ENCODE measurements at places on chromosomes 6 and 20. TPM values are rescaled to one million over a fixed set of nuclear protein-coding genes. Genes with fewer than 3 reads are reported as not detected.
A peak's percentile ranks its signal among the peaks of the same experiment; 100 is the strongest.

MMP24 gene
- total RNA-seq, result 0.76 TPM

SERPINB6 gene
- total RNA-seq, result 77.7 TPM

FAM209B gene
- total RNA-seq, result not detected

TGM3 gene
- total RNA-seq, result not detected

FAXC gene
- total RNA-seq, result 5.3 TPM

MEI4 gene
- total RNA-seq, result 0.27 TPM

NRSN1 gene
- not detected for total RNA-seq

HLA-DMB gene
- total RNA-seq, result 1.0 TPM

PRSS35 gene
- total RNA-seq, result 36.2 TPM

CD83 gene
- 3.9 TPM for total RNA-seq

- no peak overlapping the region for H3K4me3 ChIP-seq
- no peak for DNase-seq
- no peaks in the 10 kb centered on the region for H3K27me3 ChIP-seq
- H3K27ac ChIP-seq, result no peak overlapping the region
- no peaks in the 10 kb centered on the region for H3K4me1 ChIP-seq
- no peaks in the 10 kb centered on the region for H3K36me3 ChIP-seq
Observed at GRCh38 chr6:121188356-121188755, 145.9 kb downstream of the TBC1D32 start.

GRCh38 chr20:18164356-18164755 lies 26.7 kb downstream of the KAT14 start:
- peaks cover 4% of the 10 kb centered on the region for H3K4me1 ChIP-seq
- no peak overlapping the region for H3K4me3 ChIP-seq
- no peak for DNase-seq
- H3K36me3 ChIP-seq, result peaks cover 5% of the 10 kb centered on the region

GRCh38 chr6:160678744-160679401 lies 14.8 kb upstream of the LPA start:
- DNase-seq, result peak; percentile 27
- H3K36me3 ChIP-seq, result no peaks in the 10 kb centered on the region
- no peaks in the 10 kb centered on the region for H3K27me3 ChIP-seq
- no peak overlapping the region for H3K27ac ChIP-seq

DNA sequence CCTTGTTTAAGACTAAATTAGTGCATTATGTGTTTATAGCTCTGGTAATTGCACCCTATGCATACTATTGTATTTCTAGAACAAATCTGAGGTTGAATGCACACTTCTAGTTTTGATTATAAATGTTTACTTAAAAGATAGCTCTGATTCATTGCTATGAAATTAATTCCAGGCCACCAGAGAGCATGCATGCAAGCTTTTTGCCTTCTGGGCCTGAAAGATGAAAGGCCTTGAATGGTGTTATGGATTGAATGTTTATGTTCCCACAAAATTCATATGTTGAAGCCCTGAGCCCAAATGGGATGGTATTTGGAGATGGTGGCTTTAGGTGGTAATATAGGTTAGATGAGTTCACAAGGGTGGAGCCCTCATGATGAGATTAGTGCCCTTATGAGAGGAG lies 695.0 kb upstream of the MAP3K7 start:
- H3K36me3 ChIP-seq, result no peaks in the 10 kb centered on the region
- H3K4me1 ChIP-seq, result no peaks in the 10 kb centered on the region
- no peak for DNase-seq
- no peak overlapping the region for H3K4me3 ChIP-seq
- no peaks in the 10 kb centered on the region for H3K27me3 ChIP-seq

DNA sequence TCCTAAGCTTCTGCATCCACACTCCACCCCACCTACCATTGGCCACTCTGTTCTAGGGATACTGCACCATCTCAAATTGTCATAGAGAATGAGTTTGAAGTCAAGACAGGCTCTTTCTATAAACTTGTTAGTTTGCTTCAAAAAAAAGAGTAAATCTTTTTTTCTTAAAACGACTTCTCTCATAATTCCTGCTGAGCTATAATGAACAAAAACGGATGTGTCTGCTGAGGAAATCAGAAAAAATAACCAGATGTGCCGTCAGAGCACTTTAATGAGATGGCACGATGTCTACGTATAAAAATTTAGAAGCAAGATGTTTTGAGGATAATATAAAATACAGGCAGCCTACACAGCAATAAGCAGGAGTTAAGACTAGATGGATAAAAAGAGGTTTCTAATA lies 24.0 kb upstream of the DDO start:
- no peaks in the 10 kb centered on the region for H3K36me3 ChIP-seq
- no peak overlapping the region for H3K27ac ChIP-seq

GRCh38 chr6:13662651-13663334 lies 47.7 kb downstream of the NOL7 start:
- no peaks in the 10 kb centered on the region for H3K36me3 ChIP-seq
- no peaks in the 10 kb centered on the region for H3K4me1 ChIP-seq
- DNase-seq, result no peak
- H3K27ac ChIP-seq, result no peak overlapping the region

- peaks cover 27% of the 10 kb centered on the region for H3K27me3 ChIP-seq
- H3K36me3 ChIP-seq, result no peaks in the 10 kb centered on the region
- no peak for DNase-seq
- no peak overlapping the region for H3K4me3 ChIP-seq
- no peaks in the 10 kb centered on the region for H3K4me1 ChIP-seq
- no peak overlapping the region for H3K27ac ChIP-seq
Observed at GRCh38 chr20:21534453-21534852, 20.6 kb upstream of the NKX2-2 start.

DNA sequence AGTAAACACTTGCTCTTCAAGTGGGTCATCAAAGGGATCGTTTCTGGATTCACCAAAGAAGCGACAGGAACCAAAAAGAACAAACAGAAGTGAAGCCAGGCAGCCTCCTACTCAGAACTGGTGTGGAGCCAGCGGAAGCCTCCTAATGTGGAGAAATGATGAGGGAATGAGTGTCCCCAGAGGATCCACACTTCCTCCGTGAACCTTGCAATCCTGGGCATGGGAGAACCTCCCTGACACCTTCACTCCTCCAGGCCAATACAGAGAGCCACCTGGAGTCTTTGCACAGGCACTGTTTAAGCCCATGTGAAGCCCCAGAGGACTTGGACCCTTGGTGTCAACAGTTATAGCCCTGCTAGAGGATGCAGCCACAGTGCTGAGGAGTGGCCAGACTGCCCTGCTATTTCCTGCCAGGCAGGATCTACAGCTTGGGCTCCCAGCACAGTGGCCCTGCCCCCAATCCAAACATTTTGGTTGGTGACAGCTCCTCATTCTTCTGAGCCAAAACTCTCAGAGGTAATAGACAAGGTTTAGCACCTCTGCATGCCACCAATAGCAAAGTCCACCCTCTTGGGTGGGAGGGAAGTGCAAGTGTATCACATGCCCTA lies 23.2 kb upstream of the SERINC1 start:
- no peaks in the 10 kb centered on the region for H3K36me3 ChIP-seq
- no peaks in the 10 kb centered on the region for H3K27me3 ChIP-seq
- H3K4me3 ChIP-seq, result no peak overlapping the region

GRCh38 chr20:684676-685319 lies 9.2 kb upstream of the SCRT2 start:
- no peaks in the 10 kb centered on the region for H3K4me1 ChIP-seq
- no peak overlapping the region for H3K27ac ChIP-seq
- peaks cover 34% of the 10 kb centered on the region for H3K27me3 ChIP-seq
- no peaks in the 10 kb centered on the region for H3K36me3 ChIP-seq

- H3K4me3 ChIP-seq, result peak within 1 kb of the TSS; percentile 98
- peaks cover 14% of the 10 kb centered on the region for H3K4me1 ChIP-seq
- H3K36me3 ChIP-seq, result no peaks in the 10 kb centered on the region
- no peaks in the 10 kb centered on the region for H3K27me3 ChIP-seq
- H3K27ac ChIP-seq, result peak within 1 kb of the TSS; percentile 97
Observed at GRCh38 chr20:33993576-33994221, at the start of gene RALY. Gene RALY, plus strand, starts transcription at chr20:33993911. Its CDS starts 78,164 bp downstream, at chr20:34072075.

DNA sequence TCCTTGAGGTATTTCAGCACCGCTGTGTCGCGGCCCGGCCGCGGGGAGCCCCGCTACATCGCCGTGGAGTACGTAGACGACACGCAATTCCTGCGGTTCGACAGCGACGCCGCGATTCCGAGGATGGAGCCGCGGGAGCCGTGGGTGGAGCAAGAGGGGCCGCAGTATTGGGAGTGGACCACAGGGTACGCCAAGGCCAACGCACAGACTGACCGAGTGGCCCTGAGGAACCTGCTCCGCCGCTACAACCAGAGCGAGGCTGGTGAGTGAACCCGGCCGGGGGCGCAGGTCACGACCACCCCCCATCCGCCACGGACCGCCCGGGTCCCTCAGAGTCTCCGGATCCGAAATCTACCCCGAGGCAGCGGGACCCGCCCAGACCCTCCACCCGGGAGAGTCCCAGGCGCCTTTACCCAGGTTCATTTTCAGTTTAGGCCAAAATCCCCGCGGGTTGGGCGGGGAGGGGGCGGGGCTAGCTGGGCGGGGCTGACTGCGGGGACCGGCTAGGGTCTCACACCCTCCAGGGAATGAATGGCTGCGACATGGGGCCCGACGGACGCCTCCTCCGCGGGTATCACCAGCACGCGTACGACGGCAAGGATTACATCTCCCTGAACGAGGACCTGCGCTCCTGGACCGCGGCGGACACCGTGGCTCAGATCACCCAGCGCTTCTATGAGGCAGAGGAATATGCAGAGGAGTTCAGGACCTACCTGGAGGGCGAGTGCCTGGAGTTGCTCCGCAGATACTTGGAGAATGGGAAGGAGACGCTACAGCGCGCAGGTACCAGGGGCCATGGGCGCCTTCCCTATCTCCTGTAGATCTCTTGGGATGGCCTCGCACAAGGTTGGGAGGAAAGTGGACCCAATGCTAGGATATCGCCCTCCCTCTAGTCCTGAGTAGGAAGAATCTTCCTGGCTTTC lies 693 bp downstream of the HLA-F start:
- H3K27ac ChIP-seq, result no peak overlapping the region
- H3K4me3 ChIP-seq, result peak overlapping the region; percentile 30
- H3K36me3 ChIP-seq, result no peaks in the 10 kb centered on the region
- DNase-seq, result peak; percentile 16
- peaks cover 5% of the 10 kb centered on the region for H3K4me1 ChIP-seq

DNA sequence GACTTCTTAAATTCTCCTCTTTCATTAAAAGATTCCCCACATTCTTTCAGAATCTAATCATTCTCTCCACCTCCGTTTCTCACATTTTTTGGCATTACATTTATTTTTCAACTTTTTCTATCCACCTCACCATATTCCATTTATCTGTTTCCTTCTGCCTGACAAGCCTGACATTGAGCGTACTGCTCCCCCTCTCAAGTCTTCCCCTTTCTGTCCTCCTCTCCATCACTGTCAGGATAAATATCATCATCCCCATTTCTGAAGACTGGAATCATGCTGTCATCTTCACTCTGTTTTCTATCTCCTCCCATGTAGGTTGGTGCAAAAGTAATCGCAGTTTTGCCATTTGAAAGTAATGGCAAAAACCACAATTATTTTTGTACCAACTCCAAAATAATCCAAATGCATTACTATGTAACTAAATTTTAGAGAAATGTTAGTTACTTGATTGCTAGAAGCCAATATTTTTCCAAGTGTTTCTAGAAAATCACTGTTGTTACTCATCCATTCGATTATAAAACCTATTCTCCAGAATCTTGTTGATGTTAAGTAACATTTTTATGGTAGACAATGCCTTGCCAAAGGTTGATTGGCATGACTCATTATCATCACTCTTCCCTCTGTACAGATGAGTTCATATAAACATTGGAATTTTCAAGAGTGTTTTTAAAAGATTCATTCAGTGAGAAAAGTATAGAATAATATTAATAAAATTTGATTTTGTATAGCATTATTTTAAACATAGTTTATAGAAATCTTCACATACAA lies 292.3 kb upstream of the RNF217 start:
- no peak overlapping the region for H3K27ac ChIP-seq
- H3K27me3 ChIP-seq, result no peaks in the 10 kb centered on the region
- no peaks in the 10 kb centered on the region for H3K4me1 ChIP-seq
- DNase-seq, result no peak
- H3K4me3 ChIP-seq, result no peak overlapping the region

DNA sequence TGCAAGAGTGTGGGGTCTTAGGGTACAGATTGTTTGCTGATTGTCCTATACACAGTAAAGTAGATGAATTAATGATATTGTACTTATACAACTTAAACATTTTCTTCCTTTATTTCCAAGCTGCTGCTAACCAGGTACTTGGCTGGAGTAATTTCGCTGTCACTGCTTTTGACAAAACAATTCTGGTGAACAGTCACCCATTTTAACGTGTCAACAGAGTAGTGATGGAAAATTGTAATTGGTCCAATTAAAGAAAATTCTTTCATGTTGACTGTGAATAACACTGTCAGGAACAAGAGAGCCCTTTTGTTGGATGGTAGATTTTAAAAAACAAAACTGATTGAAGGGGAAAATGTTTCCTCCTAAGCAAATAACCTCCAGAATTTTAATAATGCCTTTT lies 26.4 kb upstream of the MROH8 start:
- H3K4me1 ChIP-seq, result peaks cover 15% of the 10 kb centered on the region
- DNase-seq, result no peak
- H3K4me3 ChIP-seq, result no peak overlapping the region

GRCh38 chr6:17271628-17272027 lies 9.5 kb upstream of the RBM24 start:
- DNase-seq, result no peak
- no peaks in the 10 kb centered on the region for H3K4me1 ChIP-seq
- H3K27ac ChIP-seq, result no peak overlapping the region

GRCh38 chr6:33691456-33692077 lies 19.9 kb downstream of the UQCC2 start:
- H3K4me3 ChIP-seq, result no peak overlapping the region
- no peaks in the 10 kb centered on the region for H3K36me3 ChIP-seq
- H3K4me1 ChIP-seq, result peaks cover 11% of the 10 kb centered on the region
- H3K27ac ChIP-seq, result no peak overlapping the region

GRCh38 chr6:21199262-21199661 lies 394.3 kb upstream of the SOX4 start:
- no peak overlapping the region for H3K27ac ChIP-seq
- H3K27me3 ChIP-seq, result no peaks in the 10 kb centered on the region
- no peaks in the 10 kb centered on the region for H3K4me1 ChIP-seq
- no peaks in the 10 kb centered on the region for H3K36me3 ChIP-seq
- DNase-seq, result no peak

GRCh38 chr6:138691595-138692057 lies 81.9 kb upstream of the CCDC28A start:
- no peaks in the 10 kb centered on the region for H3K27me3 ChIP-seq
- DNase-seq, result peak; percentile 51
- H3K4me1 ChIP-seq, result no peaks in the 10 kb centered on the region
- peak overlapping the region; percentile 91 for H3K4me3 ChIP-seq
- peak overlapping the region; percentile 27 for H3K27ac ChIP-seq
- H3K36me3 ChIP-seq, result no peaks in the 10 kb centered on the region

GRCh38 chr6:81049425-81050042 lies 702.9 kb downstream of the TENT5A start:
- no peaks in the 10 kb centered on the region for H3K36me3 ChIP-seq
- DNase-seq, result no peak
- H3K27ac ChIP-seq, result no peak overlapping the region

GRCh38 chr6:162798546-162799266 lies 70.9 kb downstream of the PACRG start:
- no peaks in the 10 kb centered on the region for H3K27me3 ChIP-seq
- no peaks in the 10 kb centered on the region for H3K4me1 ChIP-seq
- H3K27ac ChIP-seq, result no peak overlapping the region

DNA sequence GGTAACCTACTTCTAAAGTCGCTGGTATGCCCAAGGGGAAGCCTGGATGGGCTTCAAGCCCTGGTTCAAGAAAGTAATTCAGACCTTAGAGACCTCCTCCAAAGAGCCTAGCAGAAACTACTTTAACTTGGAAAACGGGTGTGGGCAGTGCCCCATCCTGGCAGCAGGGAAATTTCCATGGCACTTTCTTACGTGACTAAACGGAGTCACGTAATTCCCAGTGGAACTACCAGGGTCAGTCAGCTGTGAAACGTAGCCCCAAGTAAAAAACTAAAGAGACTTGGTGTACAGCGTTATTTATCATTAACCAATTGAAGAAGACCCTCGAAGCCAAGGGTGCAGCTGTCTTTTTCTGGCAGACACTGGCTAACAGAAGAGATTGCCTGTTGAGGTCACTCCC lies 114.0 kb downstream of the RCAN2 start:
- H3K4me3 ChIP-seq, result no peak overlapping the region
- no peak overlapping the region for H3K27ac ChIP-seq
- H3K36me3 ChIP-seq, result no peaks in the 10 kb centered on the region
- DNase-seq, result no peak
- peaks cover 8% of the 10 kb centered on the region for H3K4me1 ChIP-seq

All from hepatocyte (in vitro differentiated cells).